ENCODE measurements at places on chromosomes 5 and 9. TPM values are rescaled to one million over a fixed set of nuclear protein-coding genes. Genes with fewer than 3 reads are reported as not detected.

- H3K36me3 ChIP-seq = peaks cover 6% of the 10 kb centered on the region
- DNase-seq = no peak
- no peaks in the 10 kb centered on the region for H3K27me3 ChIP-seq
- H3K27ac ChIP-seq = peak overlapping the region; percentile 86
- H3K4me3 ChIP-seq = peak overlapping the region; percentile 87
Observed at GRCh38 chr9:129486756-129487657, 133.9 kb downstream of the C9orf50 start.

DNA sequence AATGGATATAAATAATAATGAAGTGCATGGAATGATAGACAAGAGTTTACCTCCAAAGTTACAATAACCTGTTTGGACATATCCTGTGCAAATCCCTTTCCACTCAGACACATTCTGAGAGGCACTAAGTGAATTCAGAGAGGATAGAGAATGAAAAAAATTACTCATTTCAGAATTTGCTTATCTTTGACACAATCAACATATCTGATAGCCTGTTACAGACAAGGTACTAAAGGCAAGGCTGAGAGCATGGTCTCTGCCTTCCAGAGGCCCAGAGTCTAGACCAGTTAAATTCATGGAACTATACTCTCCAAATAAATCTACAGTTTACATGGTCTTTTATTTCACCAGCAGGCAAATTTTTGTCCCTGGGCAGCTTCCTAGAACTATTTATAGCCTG, 371.8 kb upstream of the PTGER4 start:
- no peak overlapping the region for H3K4me3 ChIP-seq
- no peak for DNase-seq
- no peaks in the 10 kb centered on the region for H3K27me3 ChIP-seq
- H3K27ac ChIP-seq = peak overlapping the region; percentile 60

DNA sequence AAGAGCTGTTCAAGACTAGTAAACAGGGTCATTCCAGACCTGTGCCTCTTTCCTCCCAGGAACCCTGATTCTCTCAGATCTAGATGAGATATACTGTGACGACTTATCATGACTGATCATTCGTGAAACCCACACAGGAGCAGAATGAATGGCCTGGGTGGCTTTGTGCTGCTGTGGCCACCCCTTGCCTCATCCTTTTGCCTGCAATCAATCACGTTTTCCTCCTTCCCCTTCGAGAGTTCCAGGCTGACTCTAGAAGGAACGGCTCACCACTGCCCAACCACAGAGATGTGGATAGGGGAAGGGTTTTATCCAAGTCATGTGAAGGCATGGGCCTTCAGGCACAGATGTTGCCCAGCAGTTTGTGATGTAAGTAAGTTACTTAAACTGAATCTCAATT, 5.8 kb downstream of the ANXA6 start:
- DNase-seq = peak; percentile 82
- peaks cover 100% of the 10 kb centered on the region for H3K4me1 ChIP-seq
- H3K36me3 ChIP-seq = peaks cover 4% of the 10 kb centered on the region
- peak overlapping the region; percentile 98 for H3K27ac ChIP-seq
- peak overlapping the region; percentile 98 for H3K4me3 ChIP-seq

- no peak overlapping the region for H3K4me3 ChIP-seq
- H3K27ac ChIP-seq = no peak overlapping the region
- peaks cover 4% of the 10 kb centered on the region for H3K36me3 ChIP-seq
Observed at GRCh38 chr5:54885636-54886035, 99.8 kb downstream of the ESM1 start.

- peak; percentile 46 for DNase-seq
- no peak overlapping the region for H3K27ac ChIP-seq
- peaks cover 66% of the 10 kb centered on the region for H3K27me3 ChIP-seq
- H3K4me1 ChIP-seq = peaks cover under 1% of the 10 kb centered on the region
- H3K4me3 ChIP-seq = no peak overlapping the region
- H3K36me3 ChIP-seq = no peaks in the 10 kb centered on the region
Observed at GRCh38 chr9:113682297-113682771, 193.8 kb upstream of the ZNF618 start.

GRCh38 chr9:4891674-4892073, 93.4 kb upstream of the JAK2 start:
- no peak overlapping the region for H3K27ac ChIP-seq
- H3K4me1 ChIP-seq = no peaks in the 10 kb centered on the region
- H3K4me3 ChIP-seq = no peak overlapping the region
- no peaks in the 10 kb centered on the region for H3K36me3 ChIP-seq
- no peak for DNase-seq

OGN gene
- not detected for total RNA-seq

LRRC70 gene
- total RNA-seq = 1.5 TPM

PCDHAC1 gene
- total RNA-seq = not detected

HTR1A gene
- not detected for total RNA-seq
